ENCODE measurements at places on chromosomes 7 and 10.

DNA sequence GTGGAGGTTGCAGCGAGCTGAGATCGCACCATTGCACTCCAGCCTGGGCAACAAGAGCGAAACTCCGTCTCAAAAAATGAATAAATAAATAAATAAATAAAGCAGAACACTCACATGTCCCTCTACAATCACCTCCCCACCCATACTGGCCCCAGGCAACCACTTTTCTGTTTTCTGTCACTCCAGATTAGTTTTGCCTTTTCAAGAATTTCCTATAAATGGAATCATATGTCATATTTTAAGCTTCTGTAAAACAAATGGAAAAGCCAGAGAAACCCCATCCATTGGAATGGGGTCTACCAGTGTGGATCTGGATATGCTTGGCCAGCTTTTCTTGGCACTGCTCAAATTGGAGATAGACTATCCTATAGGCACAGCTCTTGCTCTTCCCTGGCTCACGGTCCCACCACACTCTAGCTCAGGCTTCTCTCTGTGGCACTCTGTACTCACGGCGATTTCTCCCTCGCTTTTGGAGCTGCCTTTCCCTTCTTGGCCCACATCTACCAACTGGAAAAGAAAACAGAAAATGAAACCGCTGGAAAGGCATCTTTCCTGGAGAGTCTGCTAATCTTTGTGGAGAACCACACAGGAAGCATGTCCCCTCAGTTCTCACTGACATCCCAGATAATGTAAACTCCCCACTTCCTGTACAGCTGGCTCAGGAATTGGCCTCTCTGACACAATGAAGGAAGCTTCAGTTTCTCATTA is 210.1 kb downstream of the JCAD start:
- DNase-seq = no peak

- no peak for DNase-seq
Observed at GRCh38 chr10:114683593-114683992, 25.5 kb upstream of the ABLIM1 start.

DNA sequence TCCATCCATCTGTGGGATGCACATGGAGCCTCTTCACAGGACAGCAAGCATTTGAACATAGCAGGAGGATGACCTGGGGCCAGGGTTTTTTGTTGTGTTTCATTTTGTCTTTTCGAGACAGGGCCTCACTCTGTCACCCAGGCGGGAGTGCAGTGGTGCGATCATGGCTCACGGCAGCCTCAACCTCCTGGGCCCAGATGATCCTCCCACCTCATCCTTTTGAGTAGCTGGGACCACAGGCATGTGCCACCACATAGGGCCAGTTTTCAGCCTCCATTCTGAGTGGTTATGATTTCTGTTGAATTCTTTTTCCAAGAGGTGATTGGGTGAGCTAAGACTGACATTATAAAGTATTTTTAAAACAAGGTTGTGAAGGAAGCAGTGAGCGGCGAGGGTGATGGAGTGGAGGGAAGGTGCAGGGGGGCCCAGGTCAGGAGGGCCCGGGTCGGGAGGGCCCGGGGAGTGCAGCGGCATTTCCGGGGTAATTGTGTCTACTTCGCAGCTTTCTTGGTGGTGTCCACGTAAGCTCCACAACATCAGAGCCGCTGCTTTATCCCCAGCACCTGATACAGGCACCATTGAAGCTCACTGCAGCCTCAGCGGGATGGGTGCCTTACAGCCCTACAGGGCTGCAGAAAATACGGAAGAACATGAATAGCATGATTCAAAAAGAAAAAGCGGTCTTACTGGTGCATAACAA is 12.0 kb upstream of the LARP4B start:
- DNase-seq = no peak

- DNase-seq = no peak
Observed at GRCh38 chr7:28505867-28506266, 93.5 kb downstream of the CREB5 start.

DNA sequence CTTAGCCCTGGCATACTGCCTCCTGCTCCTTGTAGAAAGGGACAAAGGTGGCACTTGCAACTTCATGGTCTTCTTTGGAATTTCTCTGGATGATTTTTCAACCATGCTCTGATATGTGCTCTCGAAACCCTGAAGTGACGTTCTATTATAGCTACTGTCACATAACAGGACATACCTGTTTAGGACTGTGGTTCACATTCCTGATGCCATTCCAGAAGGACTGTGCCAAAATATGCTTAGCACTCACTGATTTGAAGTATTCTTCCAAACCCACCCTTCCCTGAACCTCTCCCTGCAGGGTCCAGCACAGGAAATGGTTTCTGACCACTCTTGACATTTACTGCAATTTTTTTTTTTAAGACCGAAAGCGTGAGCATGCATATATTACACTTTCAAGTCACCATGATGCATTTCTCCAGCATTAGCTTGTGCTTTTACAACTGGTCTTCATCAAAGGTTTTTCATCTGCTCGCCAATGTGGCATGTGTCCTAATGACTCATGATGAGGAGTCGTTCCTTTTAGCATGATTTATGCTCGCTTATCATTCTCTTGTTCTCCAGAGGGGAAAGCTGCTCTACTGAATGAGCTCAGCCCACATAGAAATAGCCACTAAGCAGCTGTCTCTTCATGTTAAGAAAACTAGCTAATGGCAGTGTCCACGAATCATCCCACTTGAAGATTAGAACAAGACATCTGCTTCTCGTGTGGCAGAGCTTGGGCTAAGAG is 135.2 kb downstream of the ADAM12 start:
- no peak for DNase-seq

- DNase-seq = no peak
Observed at GRCh38 chr10:63391812-63392211, 74.0 kb downstream of the JMJD1C start.

DNA sequence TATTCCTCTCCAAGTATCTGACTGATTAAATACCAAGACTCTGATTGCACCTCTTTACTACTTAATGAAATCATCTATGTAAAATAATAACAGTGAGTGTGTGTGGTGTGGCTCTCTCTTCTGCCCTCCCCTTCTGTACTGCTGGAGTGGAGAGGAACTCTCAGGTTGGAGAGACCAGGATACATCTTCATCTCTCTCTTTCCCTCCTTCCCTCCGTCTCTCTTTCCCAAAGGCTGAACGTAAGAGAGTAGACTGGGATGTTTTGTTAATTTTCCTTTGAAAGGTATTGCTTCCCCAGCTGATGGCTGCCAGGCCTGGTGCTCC is 272 bp upstream of the GJC3 start:
- DNase-seq = no peak

- no peak for DNase-seq
Observed at GRCh38 chr7:117986645-117987269, 113.5 kb upstream of the CTTNBP2 start.

DNA sequence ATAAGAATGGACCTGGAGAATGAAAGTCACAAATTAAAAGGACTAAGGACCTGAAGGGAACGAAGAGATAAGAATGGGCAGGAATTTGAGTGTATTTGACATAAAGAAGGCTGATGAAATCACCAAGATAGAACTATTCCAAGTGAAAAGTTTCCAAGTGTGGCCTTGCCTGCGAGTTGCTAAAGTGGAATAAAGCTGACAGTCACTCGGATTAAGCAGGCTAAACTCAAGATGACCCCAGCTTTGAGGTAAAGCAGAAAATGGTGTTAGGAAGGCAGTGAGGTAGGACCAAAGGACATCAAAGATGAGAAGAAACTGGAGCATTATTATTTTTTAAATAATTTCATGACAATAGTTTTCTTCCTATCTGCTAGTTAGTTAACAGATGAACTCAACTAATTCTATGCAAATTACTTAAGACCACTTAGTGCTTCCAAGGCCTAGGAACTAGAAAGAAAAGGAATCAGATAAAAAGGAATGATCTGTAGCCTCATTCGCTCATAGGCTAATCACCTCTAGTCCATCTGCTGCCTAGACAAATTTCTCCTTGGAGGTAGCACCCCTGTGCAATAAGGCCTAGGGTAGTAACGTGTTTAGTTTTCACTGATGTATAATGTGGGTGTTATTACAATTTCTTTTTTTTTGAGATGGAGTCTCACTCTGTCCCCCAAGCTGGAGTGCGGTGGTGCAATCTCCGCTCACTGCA is 34.5 kb downstream of the EZH2 start:
- no peak for DNase-seq

- DNase-seq = no peak
Observed at GRCh38 chr7:73308074-73308664, 457 bp downstream of the NSUN5 start.

DNA sequence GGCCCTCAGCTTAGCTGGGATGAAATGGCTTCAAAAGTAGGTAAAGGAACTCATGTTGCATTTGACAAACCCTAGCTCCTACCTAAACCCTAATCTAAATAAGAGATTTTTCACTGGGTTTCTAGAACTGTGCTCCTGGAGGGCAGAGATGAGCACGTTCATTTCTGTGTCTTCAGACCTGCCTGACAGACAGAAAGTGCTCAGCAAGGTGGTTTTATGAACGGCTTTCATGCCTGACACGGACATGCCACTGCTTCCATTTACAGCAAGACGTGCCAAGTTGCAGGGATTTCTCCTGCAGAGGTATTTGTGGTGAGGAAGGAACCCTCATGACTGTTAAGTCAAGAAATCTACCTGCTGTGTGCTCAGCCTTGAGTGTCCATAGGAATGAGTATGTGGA is 83.5 kb upstream of the KMT2C start:
- no peak for DNase-seq

GRCh38 chr10:80609331-80609730 is 71.6 kb downstream of the SH2D4B start:
- DNase-seq = no peak

GRCh38 chr7:37920849-37921805 is 687 bp downstream of the EPDR1 start:
- DNase-seq = peak; percentile 21

DNA sequence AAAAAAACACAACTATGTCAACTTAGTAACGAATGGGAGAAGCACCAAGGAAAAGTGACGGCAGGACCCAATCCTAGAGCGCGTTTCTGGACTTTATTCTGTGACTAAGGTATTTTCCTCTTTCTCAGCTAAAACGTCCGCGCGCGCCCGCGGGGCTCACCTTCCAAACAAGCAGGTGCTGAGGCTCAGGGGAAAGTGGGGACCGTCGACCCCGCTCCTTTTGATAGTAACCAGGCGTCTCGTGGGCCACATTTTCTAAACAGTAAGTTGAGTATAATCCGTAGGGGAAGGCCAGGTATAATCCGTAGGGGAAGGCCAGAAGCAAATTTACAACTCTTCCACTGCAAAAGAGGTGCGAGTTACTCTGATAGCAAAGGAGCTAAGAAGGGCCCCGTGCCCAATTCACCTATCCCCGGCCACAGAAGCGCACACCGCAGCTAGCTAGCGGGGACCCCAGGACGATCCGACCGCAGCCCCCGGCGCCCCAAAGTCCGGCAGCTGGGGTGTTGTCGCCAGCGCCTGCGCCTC is 743 bp downstream of the MKI67 start:
- DNase-seq = no peak

DNA sequence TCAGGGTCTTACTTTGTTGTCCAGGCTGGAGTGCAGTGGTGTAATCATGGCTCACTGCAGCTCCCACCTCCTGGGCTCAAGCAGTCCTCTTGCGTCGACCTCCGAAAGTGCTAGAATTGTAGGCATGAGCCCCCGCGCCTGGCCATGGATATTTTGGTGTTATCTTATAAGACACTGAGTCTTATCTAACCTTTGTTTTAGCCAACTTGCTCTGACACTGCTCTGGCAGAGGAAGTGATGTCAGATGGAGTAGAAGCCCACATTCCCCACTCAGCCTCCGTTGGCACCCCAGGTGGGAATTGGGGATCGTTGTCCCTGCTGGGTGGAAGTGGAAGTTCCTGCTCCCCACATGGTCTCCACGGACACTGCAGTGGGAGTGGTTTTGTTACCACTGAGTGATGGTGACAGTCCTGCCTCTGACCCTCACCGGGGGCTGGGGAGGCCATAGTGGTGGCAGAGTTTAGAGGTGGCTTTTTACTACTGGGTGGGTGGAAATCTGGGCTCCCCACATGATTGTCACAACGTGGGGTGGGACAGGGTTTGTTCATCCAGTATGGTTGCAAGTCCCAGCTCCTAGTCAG is 98.9 kb downstream of the ANKRD61 start:
- no peak for DNase-seq

- DNase-seq = no peak
Observed at GRCh38 chr10:118511711-118512110, 83.7 kb downstream of the PRLHR start.

- DNase-seq = no peak
Observed at GRCh38 chr7:93316730-93317129, 84.6 kb downstream of the VPS50 start.

DNA sequence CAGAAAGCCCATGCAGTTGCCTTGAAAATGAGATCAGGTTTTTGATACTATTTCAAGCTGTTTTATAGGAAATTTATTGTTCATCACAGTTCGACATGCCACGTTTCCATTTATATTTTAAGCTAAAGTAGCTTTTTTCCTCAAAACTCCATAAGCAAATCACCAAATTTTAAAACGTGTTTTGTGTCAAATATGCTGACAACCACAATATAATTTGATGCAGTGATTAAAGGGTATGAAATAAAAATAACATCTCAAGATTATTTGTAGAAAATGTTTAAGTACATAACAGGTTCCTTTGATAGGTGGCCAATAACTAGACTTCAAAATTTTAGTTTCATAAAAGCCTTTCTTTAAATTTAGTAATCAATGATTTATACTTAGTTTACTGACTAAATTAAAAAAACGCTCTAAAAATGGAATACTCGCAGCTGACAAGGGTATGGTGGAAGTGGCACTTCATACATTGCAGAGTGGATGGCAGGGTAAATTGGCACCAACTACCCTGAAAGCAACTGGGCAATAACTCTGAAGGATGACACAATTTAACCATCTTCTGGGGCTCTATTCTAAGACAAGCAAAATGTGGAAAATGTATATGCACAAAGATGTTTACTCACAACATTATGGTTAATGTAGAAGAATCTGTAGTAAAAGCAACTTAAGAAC is 481.6 kb downstream of the TNS3 start:
- DNase-seq = no peak

GRCh38 chr10:2005546-2005945 is 268.2 kb upstream of the ADARB2 start:
- DNase-seq = no peak

DNA sequence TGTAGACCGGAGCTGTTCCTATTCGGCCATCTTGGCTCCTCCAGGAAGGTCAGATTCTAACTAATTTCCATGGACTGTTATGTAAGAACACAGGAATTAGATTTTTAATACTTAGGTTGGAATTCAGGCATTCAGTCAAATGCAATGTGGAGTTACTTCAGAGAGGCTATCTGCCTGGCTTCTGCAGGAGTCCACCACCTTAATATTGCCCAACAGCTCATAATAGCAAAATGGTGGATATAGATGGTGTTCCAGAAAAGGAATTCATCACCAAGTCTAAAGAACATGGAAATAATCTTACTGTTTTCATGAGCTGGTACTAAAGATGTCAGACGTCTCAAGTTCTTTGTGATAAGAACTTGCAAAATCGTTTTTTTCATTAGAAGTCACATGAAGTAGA is 39.5 kb downstream of the CRHR2 start:
- DNase-seq = no peak

DNA sequence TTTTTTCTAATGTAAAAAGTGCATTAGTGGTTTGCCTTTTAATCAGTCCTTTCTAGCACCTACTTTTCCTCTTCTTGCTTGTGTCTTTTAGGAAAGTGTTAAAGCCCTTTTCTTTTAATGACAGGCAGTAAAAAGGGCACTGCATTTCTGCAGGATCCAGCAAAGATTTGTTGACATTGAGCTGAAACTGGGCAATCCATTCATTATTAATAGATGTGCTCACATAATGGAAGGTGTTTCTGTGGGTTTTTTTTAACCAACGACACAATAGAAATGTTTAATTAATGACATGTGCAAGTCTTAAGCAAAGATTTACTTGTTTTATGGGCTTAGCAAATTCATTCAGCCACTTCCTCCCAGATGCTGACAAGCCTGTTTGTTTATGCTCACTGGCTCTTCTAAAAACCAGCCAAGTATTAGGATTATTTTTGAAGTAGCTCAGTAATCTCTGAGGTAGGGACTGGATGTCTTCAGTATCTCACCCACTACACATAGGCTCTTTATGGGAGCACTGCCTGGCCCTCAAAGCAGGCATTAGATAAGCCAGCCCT is 1201.1 kb downstream of the SORCS1 start:
- DNase-seq = no peak

Measured in T-helper 2 cell (primary cell).